ENCODE measurements at places on chromosomes 13 and 19.

DNA sequence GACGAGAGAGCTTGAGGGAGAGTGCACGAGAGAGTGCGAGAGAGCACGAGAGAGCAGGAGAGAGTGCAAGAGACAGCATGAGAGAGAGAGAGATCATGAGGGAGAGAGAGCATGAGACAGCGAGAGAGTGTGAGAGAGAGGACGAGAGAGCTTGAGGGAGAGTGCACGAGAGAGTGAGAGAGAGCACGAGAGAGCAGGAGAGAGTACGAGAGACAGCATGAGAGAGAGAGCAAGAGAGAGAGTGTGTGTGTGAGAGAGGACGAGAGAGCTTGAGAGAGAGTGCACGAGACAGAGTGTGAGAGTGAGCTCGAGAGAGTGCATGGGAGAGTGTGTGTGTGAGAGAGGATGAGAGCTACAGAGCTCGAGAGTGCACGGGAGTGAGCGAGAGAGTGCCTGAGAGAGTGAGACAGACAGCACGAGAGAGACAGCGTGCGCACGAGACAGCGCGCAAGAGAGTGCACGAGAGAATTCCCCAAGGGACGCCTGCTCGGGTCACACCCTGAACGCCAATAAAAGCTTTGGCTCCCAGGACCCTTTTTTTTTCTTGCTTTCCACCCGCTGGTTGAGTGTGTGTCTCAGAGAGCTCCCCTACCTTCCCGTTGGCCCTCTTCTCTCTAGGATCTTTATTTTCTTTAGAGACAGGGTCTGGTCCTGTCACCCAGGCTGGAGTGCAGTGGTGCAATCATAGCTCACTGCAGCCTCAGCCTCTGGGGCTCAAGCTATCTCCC lies 3.7 kb downstream of the CD70 start:
- DNase-seq: no peak

DNA sequence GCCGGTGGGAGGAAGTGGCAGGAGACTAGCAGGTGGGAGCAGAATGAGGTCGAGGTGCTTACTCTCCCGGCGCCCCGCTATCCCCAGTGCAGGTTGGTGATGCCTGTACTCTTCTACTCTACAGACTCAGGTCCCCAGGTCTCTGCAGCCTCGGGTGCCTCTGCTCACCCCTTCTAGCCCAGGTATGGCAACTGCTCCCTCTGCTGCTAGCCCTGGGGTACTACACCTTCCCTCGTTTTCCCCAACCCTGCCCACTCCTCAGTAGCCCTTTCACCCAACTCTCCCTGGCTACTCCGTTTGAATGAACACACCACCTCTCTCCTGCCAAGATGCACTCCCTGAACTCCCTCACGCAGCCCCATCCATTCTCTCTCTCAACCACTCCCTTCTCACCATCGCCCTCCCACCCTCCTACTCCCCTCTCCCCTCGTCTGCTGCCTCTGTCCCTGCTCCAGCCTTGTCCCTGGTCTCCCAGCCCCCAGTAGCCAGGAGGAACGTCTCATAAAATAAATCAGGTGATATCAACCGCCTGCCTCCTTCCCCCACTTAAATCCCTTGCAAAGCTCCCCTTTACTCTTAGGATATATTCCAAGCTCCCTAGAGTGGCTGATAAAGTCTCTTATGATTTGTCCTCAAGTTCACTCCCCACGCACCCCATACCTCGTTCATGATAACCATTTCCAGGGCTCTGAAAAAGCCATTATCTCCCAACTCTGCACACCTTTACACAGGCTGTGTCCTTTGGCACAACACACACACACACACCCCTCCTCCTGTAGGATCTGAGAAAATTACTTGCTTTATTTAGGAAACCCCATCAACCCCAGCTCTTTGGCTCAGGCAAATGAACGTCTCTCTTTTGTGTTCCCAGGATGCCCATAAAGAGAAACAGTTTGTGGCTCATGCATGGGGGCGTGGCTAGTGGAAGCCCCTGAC lies 8.2 kb upstream of the MEIS3 start:
- peak; percentile 31 for DNase-seq

GRCh38 chr13:113621046-113621445 lies 36.5 kb downstream of the TFDP1 start:
- DNase-seq: no peak

GRCh38 chr13:37960427-37960826 lies 90.9 kb upstream of the TRPC4 start:
- no peak for DNase-seq

DNA sequence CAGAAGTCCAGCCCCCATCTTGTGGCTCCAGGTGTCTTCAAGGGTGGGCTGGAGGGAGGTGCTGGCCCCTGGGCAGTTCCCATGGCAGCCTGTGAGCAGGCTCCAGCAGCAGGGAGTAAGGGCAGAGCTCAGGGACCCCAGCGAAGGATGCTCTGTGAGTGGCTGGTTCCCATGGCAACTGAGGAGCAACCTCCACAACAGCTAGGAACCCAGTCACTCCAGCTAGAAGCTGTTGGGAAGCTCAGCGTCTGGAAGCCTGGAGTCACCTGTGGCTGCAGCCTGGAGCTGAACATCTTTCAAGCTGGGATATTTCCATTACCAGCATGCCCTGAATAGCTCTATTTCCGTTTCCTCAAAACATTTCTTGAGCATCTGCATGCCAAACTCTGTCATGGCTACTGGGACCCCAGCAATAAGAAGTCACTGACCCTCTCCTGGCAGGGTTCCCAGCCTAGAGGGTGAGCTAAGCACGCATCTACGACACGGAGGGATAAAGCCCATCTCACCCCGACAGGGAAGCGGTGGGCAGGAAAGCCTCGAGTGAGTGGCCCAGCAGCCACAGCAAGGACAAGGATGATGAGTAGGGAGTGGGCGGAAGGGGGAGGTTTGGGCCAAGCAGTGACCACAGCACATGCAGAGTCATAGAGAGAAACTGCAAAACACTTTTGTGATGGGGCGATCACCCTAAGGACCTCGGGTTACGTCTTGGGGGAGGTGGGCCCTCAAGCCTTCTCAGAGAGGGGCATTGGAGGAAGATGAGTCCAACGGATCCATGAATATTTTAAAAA lies 52.6 kb downstream of the ALOX5AP start:
- no peak for DNase-seq

- no peak for DNase-seq
Measured at GRCh38 chr19:32330213-32330857, 15.1 kb upstream of the ZNF507 start.

DNA sequence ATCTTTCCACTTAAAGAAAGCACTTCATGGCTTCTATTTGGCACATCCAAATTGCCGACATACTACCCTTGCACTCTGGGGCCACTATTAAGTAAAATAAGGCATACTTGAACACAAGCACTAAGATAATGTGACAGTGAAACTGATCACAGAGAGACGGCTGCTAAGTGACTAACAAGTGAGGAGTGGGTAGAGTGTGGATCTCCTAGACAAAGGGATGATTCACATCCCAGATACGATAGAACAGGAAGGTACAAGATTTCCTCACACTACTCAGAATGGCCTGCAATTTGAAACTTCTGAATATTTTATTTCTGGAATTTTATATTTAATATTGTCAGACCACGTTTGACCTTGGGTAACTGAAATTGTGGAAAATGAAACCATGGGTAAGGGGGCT lies 1721.8 kb upstream of the SPRY2 start:
- DNase-seq: no peak

DNA sequence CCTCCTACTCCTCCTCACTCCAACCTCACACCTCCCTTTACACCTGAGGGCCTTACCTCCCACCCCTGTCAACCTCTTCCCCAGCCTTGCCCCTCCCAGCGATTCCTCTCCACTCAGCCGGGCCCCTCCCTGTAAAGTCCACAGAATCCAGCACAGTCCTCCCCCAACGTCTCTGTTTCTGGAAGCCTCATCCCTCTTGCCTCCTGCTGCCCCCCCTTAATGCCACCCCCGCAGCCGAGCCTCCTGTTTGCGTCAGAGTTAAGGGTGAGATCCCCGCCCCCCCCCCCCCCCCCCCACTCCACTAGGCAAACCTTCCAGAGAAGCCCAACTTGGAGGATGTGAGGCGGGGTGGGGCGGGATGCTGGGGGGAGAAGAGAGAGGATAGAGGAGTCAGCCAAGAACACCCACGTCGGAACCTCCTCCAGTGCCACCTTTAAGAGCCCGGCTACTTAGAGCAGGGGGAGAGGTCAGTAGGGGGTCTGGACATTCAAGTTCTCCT lies 2.1 kb downstream of the UNC13A start:
- no peak for DNase-seq

DNA sequence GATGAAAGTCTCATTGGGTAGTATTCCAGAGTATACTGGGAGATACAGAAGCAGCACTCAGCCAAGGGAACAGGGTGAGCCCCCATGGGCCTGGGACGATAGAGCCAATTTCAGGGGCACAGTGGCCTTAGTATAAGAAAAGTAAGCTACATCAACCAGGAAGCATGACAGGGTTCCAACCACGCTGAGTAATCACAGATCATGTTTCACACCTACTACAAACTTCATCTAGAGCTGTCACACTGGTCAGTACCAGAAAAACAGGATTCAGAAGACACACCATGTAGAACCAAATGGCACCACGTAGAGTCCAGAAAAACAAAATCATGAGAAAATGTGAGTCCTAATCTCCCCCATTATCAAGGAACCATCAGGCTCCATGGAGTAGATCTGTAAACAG lies 1292.4 kb upstream of the MIR17HG start:
- no peak for DNase-seq
